Fibroblast of lung (primary cell): ENCODE measurements at places on chromosomes 5 and 9. TPM values are rescaled to one million over a fixed set of nuclear protein-coding genes. Genes with fewer than 3 reads are reported as not detected.

- peak overlapping the region; percentile 2 for H3K4me3 ChIP-seq
- peaks cover 5% of the 10 kb centered on the region for H3K36me3 ChIP-seq
- H3K4me1 ChIP-seq = peaks cover 41% of the 10 kb centered on the region
- no peaks in the 10 kb centered on the region for H3K27me3 ChIP-seq
- H3K27ac ChIP-seq = peak overlapping the region; percentile 65
- peak; percentile 71 for DNase-seq
Observed at GRCh38 chr9:131423171-131423581, 29.3 kb downstream of the PRRC2B start.

GRCh38 chr5:142201471-142201887, 92.9 kb downstream of the NDFIP1 start:
- peak; percentile 94 for DNase-seq
- H3K36me3 ChIP-seq = no peaks in the 10 kb centered on the region
- no peaks in the 10 kb centered on the region for H3K27me3 ChIP-seq
- H3K4me1 ChIP-seq = peaks cover 4% of the 10 kb centered on the region
- H3K27ac ChIP-seq = peak overlapping the region; percentile 59

BTNL3 gene
- not detected in 2 replicates for total RNA-seq

DNA sequence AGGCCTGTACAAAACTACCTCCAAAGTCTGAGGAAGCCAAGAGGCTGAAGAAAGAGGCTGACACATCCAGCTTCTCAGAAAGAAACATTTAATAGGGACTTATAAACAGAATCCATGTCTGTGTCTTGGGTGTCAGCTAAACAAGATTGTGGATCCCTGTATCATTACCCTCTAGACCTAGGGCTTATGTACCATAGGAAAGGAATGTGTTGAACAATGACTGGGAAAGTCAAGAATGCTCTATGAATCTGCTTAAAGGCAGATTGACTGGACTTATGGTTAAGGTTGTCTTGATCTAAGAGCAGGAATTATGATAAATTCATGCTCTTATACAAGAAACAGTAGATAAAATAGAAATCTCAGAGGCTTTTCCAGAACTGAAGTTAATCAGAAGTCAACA, 335.7 kb upstream of the RPS23 start:
- H3K4me3 ChIP-seq = no peak overlapping the region
- no peaks in the 10 kb centered on the region for H3K27me3 ChIP-seq
- H3K4me1 ChIP-seq = no peaks in the 10 kb centered on the region
- H3K27ac ChIP-seq = no peak overlapping the region

DNA sequence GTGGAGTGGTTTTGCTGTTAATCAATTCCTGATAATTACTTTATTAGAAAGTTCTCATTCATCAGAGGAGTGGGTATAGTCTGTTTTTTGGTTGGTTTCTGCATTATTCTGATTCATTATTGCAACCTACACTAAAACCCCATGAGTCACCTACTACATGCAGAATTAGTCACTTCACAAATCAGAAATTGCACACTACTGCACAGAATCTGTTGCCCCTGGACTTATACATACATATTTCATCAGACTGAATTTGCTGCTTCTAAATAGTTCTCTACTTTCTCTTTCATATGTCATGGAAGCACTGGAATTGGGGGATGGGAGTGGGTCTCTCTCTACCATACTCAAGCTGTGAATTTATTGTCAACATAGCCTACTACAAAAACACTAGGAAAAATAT, 585.1 kb downstream of the DNAH5 start:
- H3K4me3 ChIP-seq = no peak overlapping the region
- no peak overlapping the region for H3K27ac ChIP-seq
- H3K36me3 ChIP-seq = no peaks in the 10 kb centered on the region
